ENCODE measurements at places on chromosomes 5 and 9.

GRCh38 chr5:136079195-136079985 is 50.6 kb downstream of the TGFBI start:
- no peak for DNase-seq

GRCh38 chr9:23731353-23731752 is 94.7 kb downstream of the ELAVL2 start:
- DNase-seq = no peak

- no peak for DNase-seq
Measured at GRCh38 chr5:176653401-176654385, 6.4 kb downstream of the TSPAN17 start.

DNA sequence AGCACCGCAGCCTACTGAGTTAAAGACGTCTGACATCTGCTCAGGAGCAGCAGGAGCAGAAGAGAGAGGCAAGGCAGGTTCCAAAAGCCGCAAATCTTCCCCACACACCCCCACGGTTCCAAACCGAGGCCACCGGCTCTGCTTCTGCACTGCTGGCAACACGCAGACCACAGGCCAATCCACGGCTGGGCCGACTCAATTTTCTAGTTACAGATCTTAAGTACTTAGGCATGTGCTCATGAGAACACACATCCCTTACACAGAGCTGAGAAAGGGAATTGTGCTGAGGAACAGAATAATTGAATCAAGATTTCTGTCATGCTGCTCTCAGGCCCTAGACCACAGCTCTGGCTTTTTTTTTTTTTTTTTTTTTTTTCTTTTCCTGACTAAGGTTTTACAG is 32.6 kb downstream of the PAX5 start:
- no peak for DNase-seq

- no peak for DNase-seq
Measured at GRCh38 chr5:163770625-163771024, 265.2 kb downstream of the MAT2B start.

DNA sequence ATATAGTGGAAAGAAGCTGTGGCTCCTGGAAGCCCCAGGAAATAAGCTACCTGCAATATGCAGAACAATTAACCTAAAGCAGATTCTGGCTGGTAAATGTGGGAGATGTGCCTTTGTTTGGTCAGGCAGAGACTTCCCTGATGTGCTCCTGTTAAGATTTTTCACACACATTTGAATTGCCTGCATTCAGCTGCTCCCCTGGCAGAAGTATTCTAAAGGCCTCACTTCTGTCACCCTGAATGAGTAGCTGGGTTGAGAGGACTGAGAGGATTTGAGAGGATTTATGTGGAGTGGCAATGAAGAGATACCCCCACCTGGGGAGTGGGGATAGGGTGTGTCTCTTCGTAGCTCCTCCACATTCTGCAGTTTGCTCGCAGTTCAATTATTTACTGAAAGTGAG is 130.5 kb downstream of the ST8SIA4 start:
- DNase-seq = no peak
